ENCODE measurements at places on chromosomes 16 and 17. TPM values are rescaled to one million over a fixed set of nuclear protein-coding genes. Genes with fewer than 3 reads are reported as not detected.

The TNP2 gene
- not detected for total RNA-seq

DNA sequence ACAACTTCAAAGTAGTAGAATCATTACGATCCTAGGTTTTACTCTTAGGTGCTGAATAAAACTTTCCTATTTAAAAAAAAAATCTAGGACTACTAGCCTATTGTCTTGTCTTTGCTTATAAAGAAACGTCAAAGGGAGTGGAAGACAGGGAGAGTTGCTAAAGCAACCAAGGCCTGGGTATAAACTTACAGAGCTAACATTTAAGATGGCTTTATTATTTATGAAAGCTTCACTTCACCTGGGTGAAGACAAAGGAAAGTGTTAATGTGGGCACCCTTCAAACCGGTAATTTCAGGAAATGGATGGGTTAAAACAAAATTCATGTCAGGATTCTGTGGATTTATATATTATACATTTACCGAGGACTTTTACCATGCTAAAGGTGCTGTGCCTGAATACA is 2.5 kb downstream of the DUSP14 start:
- no peak for DNase-seq

The C1QTNF8 gene
- not detected for total RNA-seq

The C16orf87 gene
- total RNA-seq, result 6.0 TPM

DNA sequence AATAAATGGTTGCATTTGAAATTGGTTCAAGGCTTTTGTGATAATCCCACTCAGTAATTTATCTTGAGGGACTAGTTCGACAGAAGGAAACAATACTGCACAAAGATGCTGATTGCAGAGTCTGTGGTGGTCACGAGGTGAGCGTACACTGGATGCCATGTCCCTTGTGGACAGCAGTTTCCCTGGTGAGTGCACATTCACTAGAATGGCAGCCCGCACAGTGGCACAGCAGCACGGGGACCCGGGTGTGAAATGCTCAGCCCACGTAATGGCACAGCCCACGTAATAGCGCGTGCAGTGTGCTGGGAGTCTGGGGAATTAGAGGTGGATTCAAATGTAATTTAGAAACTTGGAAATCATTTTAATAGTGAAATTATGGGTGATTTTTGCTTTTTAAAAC is 154.0 kb downstream of the LGALS9B start:
- no peak for DNase-seq

The P3H4 gene
- 59.2 TPM for total RNA-seq

GRCh38 chr17:51563961-51564360 is 303.6 kb downstream of the UTP18 start:
- DNase-seq, result no peak

The TBKBP1 gene
- total RNA-seq, result 10.3 TPM

DNA sequence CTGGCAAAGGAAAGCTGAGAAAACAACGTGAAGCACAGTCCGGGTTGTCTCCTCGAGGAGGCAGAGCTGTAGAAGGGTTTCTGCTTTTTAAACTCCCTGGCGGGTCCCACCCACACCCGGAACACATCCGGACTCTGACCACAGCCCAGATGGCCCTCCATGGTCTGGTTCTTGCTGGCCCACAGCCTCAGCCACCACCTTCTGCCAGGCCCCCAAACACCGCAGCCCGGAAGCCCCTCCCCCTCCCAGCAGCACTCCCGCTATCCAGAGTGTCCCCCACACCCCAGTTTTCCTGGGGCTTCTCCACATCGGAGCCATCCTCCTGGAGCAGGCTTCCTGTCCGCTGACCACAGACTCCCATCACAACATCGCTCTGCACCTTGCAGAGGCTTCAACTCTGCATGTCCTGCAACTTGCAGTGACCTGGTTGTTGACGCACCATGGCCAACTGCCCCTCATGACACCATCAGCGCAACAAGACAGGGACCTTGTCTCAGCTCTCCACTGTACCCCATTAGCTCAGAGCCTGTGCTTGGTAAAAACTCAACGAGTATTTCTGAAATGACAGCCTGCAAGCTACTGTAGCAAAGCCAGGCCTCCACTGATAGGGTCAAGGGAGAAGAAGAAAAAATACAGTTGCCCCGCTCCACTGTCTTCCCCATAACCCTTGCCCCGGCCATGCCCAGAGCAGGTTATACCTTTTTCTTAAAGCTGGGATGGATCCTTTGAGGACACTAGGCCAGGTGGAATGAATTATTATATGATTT is 129.8 kb downstream of the C16orf78 start:
- DNase-seq, result no peak

GRCh38 chr17:70028397-70028796 is 46.6 kb upstream of the KCNJ16 start:
- DNase-seq, result no peak

The C16orf46 gene
- total RNA-seq, result 14.2 TPM

The GAS2L2 gene
- total RNA-seq, result not detected

DNA sequence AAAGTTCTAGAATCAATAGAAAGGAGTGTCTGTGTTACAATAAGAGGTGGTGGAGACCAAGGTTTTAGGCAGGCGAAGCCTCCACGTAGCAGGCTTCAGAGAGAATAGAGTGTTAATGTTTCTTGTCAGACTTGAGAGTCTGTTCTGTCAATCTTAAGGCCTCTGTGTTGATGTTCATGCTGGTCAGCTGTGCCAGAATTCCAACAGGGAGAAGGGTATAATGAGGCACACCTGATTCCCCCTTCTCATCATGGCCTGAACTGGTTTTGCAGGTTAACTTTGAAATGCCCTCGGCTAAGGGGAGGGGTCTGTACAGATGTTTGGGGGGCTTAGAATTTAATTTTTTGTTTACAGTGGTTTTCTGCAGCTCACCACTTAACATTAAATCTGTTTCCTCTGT is 46.0 kb downstream of the RNF112 start:
- DNase-seq, result no peak

The NDE1 gene
- total RNA-seq, result 14.7 TPM

- DNase-seq, result peak; percentile 25
Observed at GRCh38 chr16:83951544-83951943, 1.5 kb upstream of the OSGIN1 start.

The SLC16A5 gene
- 24.1 TPM for total RNA-seq

GRCh38 chr17:82098939-82099763 is 1.1 kb upstream of the FASN start:
- DNase-seq, result no peak

DNA sequence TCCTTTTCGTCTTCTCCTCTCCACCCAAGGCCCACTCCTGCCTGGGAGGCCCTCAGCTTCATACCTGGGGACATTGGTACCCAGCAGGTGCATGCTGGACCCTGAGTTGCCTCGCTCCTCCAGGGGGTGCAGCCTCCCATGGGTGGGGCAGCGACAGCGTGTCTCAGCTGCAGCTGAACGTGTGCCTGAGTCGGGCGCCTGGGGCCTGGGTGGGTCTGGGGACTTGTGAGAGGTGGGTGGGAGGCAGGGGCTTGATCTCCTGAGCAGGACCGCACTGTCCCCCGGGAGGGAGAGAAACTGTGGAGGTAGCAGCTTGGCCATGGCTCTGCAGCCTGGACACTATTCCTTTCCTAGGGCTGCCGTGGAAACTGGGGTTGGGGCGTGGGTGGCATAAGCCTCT is 24.8 kb upstream of the ENGASE start:
- no peak for DNase-seq

DNA sequence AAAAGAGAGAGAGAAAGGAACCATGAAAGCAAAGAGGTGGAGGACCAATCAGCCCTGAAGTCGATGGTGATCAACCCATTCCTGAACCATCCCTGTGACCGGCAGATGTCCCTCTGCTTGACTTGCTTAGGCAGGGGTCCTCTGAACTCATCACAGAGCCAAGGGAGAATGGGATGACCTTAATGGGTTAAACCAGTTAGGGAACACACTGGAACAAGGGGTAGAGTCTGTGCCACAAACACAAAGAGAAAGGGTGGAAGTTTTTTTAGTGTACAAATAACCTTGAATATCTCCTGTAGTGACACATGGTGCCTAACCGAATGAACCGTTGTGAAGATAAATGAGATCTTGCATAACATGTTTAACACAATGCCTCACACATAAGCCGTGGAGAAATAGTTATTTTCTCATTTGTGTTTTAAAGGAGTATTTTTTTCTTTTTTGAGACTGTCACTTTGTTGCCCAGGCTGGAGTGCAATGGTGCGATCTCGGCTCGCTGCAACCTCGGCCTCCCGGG is 11.2 kb downstream of the NAA60 start:
- DNase-seq, result no peak

The SLC16A6 gene
- 1.8 TPM for total RNA-seq

DNA sequence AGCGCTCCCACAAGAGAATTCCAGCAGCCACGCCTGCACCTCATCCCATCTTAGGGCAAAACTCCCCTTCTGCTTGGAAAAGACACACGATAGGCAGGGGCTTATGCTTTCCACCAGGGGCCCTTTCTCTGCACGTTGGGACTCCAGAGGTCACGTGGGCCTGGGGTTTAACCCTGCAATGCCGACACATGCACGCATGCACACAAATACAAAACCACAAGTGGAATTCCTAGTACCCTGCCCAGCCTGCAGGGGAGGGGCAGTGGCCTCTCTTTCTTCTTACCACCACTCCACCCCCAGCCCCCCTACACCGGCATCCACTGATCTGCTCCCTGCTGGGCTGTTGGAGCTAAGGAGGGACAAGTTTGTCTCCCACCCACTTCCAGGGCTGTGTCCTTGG is 16.8 kb upstream of the CCDC182 start:
- DNase-seq, result no peak

The LRRC37A gene
- total RNA-seq, result 1.2 TPM

The KRT31 gene
- not detected for total RNA-seq

The C1QL1 gene
- total RNA-seq, result not detected

DNA sequence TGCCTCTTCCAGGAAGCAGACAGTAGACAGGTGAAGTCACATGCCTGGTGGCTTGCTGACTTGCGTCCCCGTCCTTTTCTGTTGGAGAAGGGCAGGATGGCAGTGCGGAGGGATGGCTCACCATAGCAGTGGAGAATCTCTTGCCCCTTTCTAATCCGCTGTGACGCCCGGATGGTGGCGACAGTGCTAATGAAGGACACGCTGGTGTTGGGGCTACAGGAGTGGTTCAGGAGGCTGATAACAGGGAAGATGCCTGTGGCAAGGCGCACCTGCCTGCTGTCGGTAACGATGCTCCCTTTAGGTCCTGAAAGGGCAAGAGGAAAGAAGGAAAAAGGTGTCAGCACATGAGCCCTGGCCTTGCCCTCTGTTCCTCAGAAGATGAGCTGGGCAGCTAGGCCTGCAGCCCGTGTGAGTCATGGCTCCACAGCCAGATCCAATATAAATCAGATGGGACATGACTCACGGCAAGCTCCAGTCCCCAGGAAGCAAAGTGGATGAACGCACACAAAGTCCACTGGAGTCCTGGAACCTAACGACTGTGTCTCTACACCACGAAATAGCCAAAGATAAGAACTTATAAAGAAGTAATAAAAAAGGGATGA is 25.5 kb downstream of the SERPINF1 start:
- no peak for DNase-seq

DNA sequence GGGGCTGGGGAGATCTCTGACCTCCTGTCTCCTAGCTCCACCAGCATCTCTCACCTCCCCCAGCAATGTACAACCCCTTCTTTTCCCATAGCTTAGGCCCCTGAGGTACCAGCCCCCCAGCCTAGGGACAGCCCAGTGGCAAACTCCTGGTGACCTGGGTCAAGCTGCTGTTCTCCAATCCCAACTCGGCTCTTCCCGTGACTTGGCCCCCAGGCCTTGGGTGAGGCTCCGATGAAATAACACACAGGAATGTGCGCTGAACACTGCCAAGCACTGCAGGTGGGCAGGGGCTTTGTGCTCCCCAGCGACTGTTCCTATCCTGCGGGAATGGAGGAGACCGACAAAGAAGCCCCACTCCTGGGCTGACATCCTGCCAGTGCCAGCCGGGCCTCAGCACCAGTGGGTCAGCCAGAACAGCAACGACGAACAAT is 63.7 kb upstream of the AMZ2 start:
- no peak for DNase-seq

GRCh38 chr16:66511602-66512271 is 38.2 kb downstream of the TK2 start:
- peak; percentile 38 for DNase-seq

The ITGAL gene
- total RNA-seq, result 4.2 TPM

GRCh38 chr17:78381601-78382232 is 3.3 kb downstream of the PGS1 start:
- DNase-seq, result no peak

- no peak for DNase-seq
Observed at GRCh38 chr17:12085076-12085949, 64.6 kb downstream of the MAP2K4 start.

The ALDH3A1 gene
- 0.94 TPM for total RNA-seq

The ZNF232 gene
- total RNA-seq, result 7.5 TPM

GRCh38 chr17:74635418-74635817 is 11.9 kb upstream of the CD300E start:
- DNase-seq, result peak; percentile 90

GRCh38 chr16:10239640-10240039 is 57.4 kb upstream of the GRIN2A start:
- no peak for DNase-seq

DNA sequence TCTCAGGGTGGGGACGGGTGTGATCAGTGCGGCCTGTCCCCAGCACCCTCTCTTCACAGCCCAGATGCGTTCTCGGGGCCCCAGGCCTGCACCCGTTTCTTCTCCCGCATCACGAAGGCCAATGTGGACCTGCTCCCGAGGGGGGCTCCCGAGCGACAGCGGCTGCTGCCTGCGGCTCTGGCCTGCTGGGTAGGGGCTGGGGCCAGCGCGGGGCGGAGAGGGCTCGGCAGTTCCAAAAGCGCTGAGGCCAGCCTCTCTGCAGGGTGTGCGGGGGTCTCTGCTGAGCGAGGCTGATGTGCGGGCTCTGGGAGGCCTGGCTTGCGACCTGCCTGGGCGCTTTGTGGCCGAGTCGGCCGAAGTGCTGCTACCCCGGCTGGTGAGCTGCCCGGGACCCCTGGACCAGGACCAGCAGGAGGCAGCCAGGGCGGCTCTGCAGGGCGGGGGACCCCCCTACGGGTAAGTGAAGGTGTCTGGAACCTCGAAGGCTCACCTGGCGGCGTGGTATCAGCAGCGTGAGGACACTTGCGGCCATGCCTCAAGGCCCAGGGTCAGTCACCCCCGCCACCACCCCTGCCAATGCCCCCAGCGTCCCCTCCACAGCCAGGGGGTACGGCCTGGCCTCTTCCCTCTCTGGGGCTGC is 4.4 kb downstream of the MSLN start:
- no peak for DNase-seq

All from thyroid gland (tissue), 4 donors.